ENCODE measurements at places on chromosomes 7 and 10.

DNA sequence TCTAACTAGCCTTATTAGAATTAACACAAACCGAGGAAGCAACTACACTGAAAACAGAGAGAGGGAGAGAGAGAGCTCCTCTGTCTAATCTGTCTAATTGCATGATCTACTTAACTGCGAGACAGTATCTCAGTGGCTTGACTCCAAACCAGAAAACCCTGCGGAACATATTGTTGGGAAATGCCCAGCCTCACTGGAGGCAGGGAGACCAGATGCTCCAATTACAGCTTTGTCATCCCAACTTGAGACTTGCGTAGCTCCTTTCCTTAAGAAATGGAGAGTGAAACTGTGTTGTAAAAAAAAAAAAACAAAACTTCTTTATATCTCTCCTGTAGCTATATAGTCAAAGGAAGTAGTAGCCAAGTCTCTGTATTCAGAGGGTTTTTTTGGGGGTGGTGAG lies 52.0 kb upstream of the ZNRF2 start:
- DNase-seq, result no peak

GRCh38 chr10:122113161-122113944 lies 124.4 kb downstream of the TACC2 start:
- DNase-seq, result no peak

- no peak for DNase-seq
Measured at GRCh38 chr10:15035385-15036301, 8.1 kb upstream of the OLAH start.

DNA sequence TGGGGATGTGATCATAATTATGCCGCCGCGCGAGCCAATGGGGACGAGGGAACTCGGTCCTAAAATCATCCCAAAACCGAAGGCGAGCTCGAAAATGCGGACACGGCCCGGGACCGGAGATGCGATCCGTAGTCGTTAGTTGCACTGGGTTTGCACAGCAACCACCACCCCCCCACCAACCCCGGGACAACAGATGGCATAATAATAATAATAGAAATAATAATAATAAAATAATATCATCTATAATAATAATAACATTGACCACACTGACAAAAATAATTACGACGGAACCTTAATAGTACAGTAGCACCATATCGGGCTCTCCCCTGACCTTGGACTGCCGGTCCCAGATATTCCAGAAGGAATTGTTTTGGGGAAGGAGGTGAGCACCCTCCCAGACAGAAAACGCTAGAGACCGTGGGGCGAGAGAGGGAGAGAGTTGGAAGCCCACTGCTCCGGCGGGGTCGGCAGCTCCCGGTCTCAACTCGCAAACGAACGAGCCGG lies 1.1 kb upstream of the EMX2 start:
- DNase-seq, result no peak

GRCh38 chr7:33887266-33887975 lies 17.9 kb upstream of the BMPER start:
- DNase-seq, result no peak

GRCh38 chr7:117665368-117665767 lies 185.5 kb downstream of the CFTR start:
- DNase-seq, result no peak

Data from activated T-helper 9 cell treated with anti-CD3 and anti-CD28 coated beads, Interleukin-2, amount 50 U/mL, for 16 hours (primary cell).